ENCODE measurements at places on chromosomes 3 and 15.

DNA sequence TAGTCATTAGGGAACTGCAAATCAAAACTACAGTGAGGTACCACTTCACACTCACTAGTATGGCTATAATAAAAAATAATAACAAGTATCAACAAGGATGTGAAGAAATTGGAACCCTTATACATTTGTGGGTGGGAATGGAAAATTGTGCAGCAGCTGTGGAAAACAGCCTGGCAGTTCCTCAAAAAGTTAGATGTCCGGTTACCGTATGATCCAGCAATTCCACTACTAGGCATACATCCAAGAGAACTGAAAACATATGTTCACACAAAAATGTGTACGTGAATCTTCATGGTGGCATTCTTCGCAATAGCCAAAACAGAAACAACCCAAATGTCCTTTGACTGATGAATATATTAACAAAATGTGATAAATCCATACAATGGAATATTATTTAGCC is 187.9 kb upstream of the LYSMD4 start:
- DNase-seq = no peak

DNA sequence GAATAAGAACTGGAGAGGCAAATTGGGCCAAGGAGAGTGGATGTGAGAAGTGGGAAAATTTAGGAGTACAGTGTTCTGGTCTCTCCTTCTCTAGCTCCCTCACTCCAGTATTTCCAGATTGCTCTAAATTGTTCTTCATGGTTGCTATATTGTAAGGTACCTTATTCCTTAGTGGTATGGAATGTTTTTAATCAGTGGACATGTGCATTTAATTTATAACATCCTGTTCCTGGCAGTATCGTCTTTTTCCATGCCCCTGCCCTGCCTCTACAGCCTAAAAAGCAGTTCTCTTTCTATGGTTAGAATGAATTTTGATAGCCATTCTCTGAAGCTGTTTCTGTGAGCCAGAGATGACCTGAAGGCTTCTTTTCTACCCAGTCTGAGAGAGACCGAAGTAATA is 180.5 kb downstream of the TCF12 start:
- DNase-seq = no peak

DNA sequence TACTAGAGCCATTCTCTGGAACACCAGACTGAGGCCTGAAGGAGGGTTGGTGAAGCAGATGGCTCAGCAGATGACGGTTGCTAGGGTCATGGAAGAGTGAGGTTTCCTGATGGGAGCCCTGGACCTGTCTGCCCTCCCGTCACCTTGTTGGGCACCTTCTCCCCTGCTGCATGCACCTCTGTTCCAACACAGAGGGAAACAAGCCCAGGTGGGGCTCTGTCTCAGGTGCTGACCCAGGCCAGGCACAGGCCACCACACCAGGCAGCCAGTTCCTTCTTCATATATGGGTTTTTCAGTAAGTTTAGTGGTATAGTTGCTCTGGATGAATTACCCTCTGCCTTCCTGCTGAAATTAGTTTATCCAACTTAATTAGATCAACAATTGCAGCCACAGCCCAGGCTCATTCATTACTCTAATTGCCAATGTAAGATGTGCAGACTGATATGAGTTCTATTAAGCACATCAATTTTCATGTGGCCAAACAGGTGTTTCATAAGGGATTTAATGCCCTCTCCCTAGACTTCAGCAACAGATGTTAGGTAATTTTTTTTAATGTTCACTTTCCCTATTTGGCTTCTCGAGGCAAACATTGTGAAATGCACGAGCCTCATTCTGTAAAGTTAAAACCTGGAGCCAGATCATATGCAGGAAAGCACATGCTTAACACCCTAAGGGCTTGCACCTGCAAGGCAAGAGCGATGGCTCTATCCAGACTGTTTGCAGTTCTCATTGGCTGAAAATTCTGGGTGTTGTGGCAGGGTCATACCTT is 174.8 kb downstream of the CHDH start:
- no peak for DNase-seq

GRCh38 chr15:77026501-77027110 is 31.7 kb downstream of the PSTPIP1 start:
- DNase-seq = no peak

GRCh38 chr3:10187944-10188343 is 23.2 kb downstream of the IRAK2 start:
- no peak for DNase-seq

- DNase-seq = no peak
These were observed 461 bp downstream of the COPB2 start for GRCh38 chr3:139388821-139389551.

GRCh38 chr3:88038566-88038965 is 20.2 kb downstream of the CGGBP1 start:
- DNase-seq = no peak

DNA sequence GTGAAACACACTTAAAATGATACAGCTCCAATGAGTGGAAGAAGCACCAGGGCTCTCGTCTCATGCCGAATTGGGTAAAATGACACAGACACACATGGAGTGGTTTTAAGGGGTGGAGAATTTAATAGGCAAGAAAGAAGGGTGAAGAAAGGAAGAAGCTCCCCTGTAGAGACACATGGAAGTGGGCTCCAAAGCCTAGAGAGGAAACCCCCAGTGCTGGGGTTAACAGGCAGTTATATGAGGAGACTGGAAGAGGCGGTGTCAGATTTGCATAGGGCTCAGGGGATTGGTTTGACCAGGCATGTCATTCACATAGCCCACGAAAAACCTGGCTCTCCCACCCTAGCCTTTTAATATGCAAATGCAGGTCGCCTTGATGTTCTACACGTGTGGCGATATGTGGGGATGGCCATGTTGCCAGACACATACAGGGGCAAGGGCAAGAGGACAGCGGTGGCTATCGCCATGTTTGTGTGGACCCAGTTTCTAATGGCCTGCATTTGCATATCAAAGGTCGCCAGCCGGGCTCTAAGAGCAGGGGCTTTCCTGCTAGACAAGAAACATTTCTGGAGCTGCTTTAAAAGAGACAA is 1.9 kb upstream of the DPH6 start:
- DNase-seq = no peak

DNA sequence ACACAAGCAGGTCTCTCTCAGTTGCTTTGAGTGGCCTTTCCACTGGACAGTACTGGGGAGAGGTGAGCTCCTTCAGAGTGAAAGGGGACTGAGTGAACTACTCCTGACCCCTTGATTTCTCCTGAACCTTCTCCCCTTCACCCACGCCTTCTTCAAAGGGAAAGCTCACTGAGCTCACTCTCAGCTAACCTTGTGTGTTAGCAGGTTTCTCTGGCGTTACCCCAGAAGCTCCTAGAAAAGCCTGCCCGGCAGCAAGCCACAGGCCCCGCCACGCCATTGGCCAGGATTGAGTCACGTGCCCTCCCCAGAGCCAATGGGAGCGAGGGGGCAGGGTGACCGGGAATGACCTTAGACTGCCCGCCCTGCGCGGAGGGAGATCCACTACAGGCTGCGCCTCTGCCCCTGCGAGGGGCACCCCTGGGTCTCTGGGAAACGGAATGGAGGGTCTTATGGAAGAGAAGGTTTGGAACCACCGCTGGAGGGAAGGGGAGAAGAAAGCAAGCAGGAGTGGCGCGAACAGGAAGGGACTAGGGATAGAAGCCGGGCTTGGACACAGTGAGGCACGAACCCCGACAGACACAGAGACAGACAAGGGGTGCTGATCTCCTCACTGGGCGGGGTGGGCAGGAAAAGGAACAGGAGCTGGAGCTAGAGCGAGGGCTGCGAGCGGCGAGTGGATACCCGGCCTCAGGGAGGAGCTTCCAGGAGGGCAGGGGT is 17.4 kb upstream of the CLK3 start:
- peak; percentile 84 for DNase-seq

GRCh38 chr3:48110463-48110862 is 77.8 kb downstream of the CDC25A start:
- DNase-seq = no peak

GRCh38 chr15:95558131-95558530 is 772.4 kb upstream of the NR2F2 start:
- no peak for DNase-seq

GRCh38 chr15:49223536-49224274 is 53.7 kb downstream of the GALK2 start:
- no peak for DNase-seq

DNA sequence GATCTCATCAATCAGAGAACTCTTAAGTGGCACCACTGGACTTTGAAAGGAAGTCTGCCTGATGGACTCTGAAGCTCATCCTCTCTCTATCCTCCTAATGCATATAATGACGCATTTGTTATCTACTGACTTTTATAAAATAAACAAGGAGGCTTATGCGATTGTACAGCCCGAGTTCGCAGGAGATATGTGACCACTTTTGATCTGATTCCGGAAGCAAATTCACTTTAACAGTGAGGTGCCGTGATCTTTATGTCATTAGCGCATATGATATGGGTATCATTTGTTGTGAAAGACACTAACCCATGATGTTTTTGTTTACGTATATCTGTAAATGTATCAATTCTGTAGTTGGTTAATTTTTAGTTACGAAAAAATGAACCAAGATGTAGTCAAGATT is 427 bp upstream of the RNF111 start:
- DNase-seq = no peak

- DNase-seq = no peak
These were observed 21.8 kb upstream of the SPATA12 start for GRCh38 chr3:57038466-57039164.

- DNase-seq = no peak
These were observed 1064.5 kb downstream of the ZPLD1 start for GRCh38 chr3:103499132-103499900.

DNA sequence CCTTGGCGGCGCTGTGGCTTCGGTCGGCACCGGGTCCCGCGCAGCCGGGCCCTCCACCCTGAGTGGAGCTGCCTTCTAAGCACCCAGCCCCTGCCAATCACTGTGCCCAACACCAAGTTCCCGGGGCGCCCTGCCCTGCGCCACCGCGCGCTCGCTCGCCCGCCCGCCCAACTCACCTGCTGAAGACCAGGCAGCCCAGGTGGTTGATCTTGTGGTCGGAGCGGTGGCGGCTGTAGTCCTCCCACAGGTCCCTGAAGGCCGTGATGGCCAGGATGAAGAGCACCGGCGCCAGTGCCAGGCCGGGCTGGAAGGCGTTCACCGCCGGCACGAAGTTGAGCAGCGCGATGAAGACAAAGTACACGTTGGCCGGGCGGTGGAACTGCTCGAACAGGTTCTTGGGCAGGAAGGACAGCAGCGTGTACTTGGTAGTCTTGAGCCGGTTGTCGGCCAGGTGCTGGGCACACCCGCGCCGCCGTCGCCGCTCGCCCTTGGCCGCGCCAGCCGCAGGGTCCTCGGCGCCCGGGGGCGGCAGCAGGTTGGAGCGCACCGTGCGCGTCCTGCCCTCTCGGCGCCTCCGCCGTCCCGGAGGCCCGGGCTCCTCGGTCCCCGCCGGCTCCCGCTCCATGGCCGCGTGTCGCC is 536 bp downstream of the ATP10A start:
- DNase-seq = no peak

DNA sequence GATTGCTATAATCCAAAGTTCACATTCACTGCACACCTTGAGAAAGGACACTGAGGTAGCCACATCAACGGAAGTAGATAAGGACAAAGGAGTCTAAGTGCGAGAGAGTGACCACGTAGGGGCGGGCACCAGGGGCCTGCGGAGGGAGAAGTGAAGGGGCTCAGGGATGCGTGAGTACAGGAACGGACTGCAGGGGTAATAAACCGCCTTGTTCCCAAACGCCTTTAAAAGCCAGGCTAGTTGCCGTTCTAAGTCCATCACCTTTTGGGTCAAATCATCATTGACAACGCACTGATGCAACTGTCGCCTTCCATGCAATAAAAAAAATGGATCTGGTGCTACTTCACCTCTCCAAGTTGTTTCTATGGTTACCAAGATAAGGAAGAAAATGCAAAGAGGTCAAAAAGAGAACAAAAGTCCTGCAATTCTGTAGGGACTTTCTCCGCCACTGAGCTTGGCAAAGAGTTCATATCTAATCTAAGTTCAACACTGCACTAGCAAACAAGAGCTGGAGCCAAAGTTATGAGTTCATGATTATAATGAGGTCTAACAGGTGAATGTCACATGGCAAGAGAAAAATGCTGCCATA is 32.6 kb upstream of the ATP11B start:
- no peak for DNase-seq

- no peak for DNase-seq
These were observed 31.4 kb upstream of the TPM1 start for GRCh38 chr15:63010920-63011693.

DNA sequence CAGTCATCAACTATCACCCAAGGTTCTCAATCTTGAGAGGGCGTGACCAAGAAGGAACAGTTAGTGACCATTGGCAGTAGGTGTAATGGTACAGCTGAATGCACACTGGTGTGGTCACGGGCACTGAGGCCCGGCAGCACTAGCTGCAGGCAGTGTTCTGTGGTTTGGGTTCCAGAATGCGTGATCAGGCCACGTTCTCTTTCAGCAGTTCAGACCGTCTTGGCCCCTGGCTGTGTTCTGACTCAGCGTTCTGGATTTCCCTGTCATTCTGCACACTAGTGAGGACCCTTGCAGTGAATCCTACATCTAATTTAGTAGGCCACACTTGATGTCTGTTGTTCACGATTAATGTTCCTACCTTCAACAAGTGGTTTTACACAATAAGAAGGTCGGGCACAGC is 220.5 kb upstream of the SLCO3A1 start:
- no peak for DNase-seq

Data from stimulated activated CD8-positive, alpha-beta memory T cell treated with anti-CD3 and anti-CD28 coated beads, Interleukin-4, amount 100 ng/mL, for 24 hours (primary cell).